Iris pigment epithelial cell (primary cell): ENCODE measurements at places on chromosomes 16 and 17.
A peak's percentile ranks its signal among the peaks of the same experiment; 100 is the strongest.

GRCh38 chr16:84555418-84556196 lies 51.1 kb upstream of the MEAK7 start:
- no peak for DNase-seq

- DNase-seq, result no peak
Measured at GRCh38 chr17:61318684-61319098, 81.0 kb upstream of the TBX2 start.

- peak; percentile 70 for DNase-seq
Measured at GRCh38 chr17:37368577-37368976, 7.2 kb upstream of the C17orf78 start.

DNA sequence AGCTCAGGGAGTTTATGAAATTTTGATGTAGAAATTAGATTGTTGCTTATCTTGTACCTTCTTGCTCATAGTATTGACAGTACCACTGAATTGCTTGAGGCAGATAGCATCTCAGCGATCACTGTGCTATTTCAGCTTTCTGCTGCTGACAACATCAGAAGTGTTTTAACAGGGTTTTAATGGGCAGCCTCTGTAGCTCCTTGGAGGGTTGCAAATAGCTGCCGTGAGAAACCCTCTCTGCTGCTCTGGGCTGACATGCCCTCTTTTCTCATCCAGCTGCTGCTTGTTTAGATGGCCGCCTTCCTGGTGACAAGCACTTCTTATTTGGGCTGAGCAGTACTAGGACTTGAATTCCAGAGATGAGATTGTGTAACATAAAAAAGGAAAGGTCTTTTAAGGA lies 180.2 kb upstream of the TBX2 start:
- no peak for DNase-seq

DNA sequence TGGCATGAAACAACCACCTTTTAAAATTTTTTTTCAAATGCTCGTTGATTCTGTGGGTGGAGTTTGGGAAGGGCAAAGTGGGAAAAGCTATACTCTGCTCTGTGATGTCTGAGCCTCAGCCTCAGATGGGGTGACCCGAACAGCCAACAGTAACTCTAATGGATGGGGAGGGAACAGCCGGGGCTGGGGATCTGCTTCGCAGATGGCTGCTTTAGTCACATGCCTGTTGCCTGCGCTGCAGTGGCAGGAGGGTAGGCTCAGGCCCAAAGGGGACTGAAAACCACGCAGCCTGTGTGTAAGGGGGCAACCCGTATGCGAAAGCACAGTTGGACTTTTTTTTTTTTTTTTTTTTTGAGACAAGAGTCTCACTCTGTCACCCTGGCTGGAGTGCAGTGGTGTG lies 14.9 kb upstream of the MAPK3 start:
- DNase-seq, result no peak

GRCh38 chr17:31731118-31731517 lies 127.9 kb downstream of the COPRS start:
- DNase-seq, result no peak

DNA sequence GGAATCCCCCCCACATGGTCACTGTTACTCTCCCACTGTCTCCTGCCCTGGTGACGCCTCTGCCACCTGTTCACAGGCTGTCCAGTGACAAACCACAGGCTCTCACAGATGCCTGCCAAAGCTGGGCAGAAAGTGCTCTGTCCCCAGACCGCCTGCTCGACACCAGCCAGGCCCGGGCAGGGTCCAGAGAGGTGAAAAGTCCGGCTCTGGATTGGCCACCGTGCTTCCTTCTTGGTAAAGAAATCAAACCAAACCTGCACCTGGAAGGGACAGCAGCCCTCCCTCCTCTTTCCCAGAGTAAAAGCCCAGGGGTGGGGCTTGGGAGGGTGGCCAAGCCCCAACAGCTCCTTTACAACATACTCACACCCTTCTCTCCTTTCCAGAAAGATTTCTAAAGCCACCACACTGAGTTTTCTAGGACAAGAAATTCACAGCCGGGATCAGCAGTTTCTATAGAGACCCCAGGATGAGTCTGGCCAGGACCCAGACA lies 6.2 kb downstream of the PCGF2 start:
- no peak for DNase-seq

GRCh38 chr17:66283971-66284370 lies 18.4 kb upstream of the PRKCA start:
- no peak for DNase-seq

- no peak for DNase-seq
Measured at GRCh38 chr16:35302859-35303258, 1843.4 kb downstream of the TP53TG3F start.

GRCh38 chr17:74473294-74473693 lies 6.9 kb downstream of the CD300A start:
- DNase-seq, result no peak

DNA sequence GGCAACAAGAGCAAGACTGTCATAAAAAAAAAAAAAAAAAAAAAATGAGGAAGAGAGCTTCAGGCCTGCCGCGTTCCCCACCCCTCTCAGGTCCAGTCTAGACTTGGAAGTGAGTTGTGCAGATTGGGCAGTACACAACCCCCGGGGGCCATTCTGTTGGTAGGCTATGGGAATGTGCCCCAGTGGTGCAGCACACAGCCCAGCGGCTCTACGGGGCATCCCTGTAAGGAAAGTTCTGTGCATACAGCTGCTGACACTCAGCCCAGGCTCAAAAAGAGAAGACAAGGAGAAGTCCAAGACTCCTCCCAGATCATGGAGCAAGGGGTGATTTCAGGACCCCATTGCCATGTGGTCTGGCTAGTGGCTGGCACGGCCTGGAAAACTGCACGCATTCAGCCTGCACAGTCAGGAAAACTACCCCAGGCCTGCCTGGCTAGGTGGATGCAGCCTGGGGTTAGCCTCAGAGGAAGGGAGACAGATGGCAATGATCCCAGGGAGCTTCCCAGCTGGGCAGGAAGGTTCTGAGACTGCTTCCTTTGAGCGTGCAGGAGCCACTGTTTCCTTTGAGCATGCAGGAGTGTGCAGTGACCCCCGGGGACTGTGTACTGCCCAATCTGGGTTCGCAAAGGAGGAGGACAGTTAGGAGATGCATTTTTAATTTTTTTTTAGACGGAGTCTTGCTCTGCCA lies 44.8 kb downstream of the PECAM1 start:
- DNase-seq, result no peak

DNA sequence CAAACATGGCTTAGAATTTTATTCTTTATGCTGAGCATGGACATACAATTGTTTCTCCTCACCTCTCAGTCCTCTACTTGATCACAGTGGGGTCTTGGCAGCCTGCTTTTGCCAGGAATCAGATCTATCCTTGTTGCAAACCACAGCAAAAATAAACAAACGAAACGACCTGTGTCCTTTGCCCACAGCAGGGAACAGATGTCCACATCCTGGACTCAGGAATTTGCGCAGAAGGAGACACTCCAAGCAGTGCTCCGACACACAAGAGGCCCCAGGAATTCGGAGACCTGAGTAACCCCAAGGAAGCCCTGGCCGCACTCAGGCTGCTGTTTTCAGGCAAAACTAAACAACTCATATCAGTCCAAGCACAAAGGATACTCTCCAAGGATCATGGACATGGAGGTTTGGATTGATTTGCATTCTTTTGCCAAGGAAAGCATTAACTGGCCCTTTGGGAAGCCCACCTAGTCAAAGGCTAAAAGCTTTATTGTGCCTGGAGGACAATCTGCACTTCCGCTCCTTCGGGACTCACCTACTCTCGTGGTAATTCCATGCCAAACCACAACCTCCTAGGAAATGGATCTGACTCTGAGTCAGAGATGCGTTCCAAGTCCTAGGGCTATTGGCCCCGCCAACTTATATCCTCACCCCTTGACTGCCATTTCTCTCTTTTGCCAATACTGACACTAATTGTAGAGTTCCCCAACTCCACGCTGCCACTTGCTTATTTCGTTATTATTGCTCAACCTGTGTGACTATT lies 271.1 kb upstream of the CDH11 start:
- DNase-seq, result peak; percentile 62

- no peak for DNase-seq
Measured at GRCh38 chr17:27856676-27857432, 36.3 kb downstream of the LYRM9 start.

DNA sequence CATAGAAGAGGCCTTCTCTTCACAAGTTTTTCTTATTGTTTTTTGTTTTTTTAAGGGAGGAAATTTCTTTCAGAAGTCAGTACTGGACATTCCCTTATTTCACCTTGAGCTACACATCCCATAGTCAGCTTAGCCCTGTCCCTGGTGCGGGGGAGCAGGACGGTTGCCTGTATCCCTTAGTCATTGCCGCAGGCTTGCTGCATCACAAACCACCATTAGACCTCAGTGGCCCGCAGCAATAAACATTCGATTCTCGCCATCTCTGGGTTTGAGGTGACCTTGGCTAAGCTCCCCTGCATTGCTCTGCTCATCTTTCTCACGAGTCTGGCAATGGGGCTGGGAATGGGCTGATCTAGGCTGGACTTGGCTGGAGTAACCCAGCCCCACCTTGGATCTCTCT lies 692.5 kb downstream of the WWOX start:
- no peak for DNase-seq

- no peak for DNase-seq
Measured at GRCh38 chr16:87648698-87649487, 46.6 kb downstream of the JPH3 start.

DNA sequence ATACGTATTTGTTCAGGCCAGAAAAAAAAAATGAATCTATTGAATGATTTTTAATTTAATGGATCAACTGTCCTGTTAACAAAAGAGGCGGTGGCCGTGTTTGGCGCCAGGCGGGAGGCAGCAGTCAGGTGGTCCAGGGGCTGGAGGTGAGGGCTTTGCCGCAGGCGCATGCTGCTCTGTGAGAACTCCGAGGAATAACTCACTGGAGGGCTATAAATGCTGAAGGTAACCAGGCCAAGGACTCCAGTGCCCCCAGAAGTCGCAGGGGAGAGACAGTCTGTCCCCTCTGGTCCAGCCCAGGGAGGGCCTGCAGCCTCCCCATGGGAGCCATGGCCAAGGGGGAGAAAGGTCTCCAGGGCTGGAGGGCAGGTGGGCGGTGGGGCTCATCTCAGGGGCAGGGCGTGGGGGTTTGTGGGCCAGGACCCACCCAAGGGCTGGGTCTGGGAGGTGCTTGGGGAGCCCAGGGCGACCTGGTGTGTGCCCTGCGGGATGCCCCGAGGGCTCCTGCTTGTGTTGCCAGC lies 7.1 kb upstream of the BAHCC1 start:
- DNase-seq, result no peak

DNA sequence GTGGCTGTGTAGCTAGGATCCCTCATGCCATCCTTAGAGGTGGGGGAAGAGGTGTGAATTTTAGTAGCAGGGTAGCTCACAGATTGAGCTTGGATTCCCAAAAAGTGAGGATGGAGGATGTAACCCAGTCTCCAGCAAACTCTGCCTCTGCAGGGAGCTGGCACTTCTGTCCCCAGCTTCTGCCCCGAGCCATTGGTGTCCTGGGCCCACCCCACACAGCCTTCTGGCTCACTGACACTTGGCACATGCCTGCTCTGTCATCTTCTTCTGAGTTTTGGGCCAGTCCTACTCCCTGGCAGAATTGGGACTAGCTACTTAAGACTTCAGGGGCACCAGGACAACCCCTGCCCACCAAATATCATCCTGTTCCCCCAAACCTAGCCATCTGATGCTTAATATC lies 2.3 kb downstream of the CACNG5 start:
- no peak for DNase-seq

- no peak for DNase-seq
Measured at GRCh38 chr16:30996324-30996984, 11.4 kb downstream of the HSD3B7 start.
